Activated CD8-positive, alpha-beta memory T cell treated with anti-CD3 and anti-CD28 coated beads for 1 hour (primary cell): ENCODE measurements at places on chromosomes 4 and X.
A peak's percentile ranks its signal among the peaks of the same experiment; 100 is the strongest.

- no peak for DNase-seq
Observed at GRCh38 chr4:20288846-20289512, 37.3 kb downstream of the SLIT2 start.

DNA sequence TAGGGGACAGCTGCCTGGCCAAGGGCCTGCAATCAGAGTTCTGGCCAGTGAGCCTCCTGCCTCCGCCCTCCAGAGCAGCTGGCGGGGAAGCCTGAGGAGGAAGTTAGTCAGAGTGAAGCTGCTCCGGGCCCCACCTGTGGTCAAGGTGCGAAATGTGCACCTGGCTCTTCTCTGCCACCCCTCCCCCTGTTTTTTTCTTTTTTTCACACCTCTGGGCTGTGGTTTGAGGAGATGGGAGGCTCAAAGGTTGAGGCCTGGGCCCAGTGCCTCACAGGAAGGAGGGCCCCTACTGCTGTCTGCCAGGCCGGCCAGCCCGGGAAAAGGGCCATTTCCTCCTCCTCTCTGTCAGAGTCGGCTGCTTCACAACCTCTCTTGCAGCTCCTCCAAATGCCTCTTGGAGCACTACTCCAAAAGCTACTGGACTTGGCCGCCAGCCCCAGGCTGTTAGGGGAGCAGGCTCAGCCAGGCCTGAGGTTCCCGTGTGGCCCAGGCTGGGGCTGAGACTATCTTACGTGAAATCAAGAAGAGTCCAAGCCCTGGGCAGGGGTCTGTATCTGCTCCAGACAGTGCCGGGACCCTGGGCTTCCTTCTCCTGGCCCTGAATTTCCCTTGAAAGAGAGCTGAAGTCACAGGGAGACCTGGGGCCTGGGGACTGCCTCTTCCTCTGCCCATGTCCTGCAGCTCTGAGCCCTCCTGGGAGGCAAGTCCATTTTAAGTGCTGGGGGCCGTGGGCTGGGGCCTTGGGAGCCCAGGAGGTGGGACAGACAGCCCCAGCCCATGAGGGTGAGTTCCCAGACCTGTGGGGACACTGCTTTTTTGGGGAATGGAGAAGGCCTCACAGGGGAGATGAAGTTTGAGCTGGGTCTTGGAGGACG lies 4.5 kb upstream of the CXCR3 start:
- peak; percentile 18 for DNase-seq

DNA sequence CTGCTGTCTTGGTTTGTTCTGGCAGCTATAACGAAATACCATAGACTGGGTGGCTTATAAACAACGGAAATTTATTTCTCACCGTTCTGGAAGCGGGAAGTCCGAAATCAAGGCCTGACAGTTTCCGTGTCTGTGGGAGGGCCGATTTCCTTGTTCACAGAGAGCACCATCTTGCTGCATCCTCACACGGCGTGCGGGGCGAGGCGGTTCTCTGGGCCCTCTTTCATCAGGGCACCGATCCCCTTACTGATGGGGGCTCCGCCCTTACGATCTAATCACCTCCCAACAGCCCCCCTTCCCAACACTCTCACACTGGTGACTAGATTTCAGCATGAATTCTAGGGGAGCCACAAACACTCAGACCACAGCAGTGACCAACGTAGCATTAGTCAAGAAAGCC lies 578.3 kb upstream of the FAT1 start:
- DNase-seq: no peak

DNA sequence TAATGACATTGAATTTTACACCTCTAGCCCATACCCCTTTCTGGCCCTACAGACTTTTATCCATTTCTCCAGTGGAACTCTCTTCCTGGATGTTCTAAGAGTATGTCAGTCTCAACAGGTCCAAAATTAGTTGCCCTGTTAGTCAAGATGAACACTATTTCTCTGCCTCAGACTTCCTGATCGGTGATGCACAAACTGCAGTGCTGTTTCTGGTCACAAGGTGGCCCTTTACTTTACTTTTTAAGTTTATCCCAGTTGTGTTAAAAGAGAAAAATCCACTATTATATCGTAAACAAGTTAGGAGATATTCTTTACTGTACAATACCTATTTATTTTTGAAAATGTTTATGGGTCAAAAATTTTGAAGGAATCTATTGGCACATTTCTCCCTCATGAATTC lies 13.1 kb downstream of the TCEAL7 start:
- DNase-seq: no peak

DNA sequence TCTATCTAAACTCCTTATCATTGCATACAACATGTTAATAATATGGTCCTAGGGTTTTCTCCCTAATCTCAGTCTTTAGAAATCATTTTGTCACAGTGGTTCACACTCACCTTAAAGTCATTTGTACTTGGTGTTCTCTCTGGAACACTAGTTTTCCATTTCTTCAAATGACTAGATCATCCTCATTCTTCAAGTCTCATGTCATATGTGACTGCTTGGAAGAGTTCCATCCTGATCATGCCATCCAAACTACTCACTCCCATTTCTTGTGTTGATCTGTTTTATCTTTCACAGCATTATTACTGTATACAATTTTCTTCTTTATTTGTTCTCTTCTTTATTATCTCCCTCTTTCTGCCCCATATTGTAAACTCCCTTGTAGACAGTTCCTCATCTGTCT lies 66.5 kb downstream of the HTR2C start:
- DNase-seq: no peak

DNA sequence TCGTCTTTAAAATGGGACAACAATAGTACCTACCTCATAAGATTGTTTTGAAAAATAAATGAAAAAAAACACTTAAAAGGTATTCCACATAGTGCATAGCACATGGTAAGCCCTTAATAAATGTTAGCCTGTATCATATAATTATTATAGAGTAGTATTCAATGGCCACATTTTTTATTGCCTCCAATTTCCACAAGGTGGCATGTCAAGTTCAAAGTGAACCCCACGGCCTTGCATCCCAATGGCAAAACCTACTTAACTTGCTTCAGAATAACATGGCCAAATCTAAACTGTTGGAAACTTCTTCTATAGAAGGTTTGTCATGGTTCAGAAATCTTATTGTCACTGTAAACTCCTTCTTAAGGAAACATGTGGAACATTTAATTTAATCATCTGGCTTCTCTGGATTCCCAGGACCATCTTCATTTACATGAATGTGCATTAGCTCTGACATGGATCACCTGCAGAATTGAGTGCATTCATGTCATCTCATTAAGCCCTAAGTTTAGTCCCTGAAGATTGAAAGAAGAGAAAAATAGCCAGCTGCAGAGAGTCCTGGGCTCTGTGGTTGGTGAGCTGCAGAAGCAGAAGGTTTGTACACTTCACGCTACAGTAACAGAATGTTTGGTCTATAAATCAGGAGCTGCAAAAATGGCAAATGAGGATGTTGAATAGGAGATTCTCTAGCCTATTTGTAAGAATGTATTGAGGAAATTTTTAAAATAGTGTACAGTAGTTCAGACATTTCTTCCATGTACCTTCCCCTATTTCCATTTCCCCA lies 61.0 kb downstream of the ANXA3 start:
- no peak for DNase-seq

- no peak for DNase-seq
Observed at GRCh38 chrX:119017077-119017476, 42.7 kb downstream of the LONRF3 start.

DNA sequence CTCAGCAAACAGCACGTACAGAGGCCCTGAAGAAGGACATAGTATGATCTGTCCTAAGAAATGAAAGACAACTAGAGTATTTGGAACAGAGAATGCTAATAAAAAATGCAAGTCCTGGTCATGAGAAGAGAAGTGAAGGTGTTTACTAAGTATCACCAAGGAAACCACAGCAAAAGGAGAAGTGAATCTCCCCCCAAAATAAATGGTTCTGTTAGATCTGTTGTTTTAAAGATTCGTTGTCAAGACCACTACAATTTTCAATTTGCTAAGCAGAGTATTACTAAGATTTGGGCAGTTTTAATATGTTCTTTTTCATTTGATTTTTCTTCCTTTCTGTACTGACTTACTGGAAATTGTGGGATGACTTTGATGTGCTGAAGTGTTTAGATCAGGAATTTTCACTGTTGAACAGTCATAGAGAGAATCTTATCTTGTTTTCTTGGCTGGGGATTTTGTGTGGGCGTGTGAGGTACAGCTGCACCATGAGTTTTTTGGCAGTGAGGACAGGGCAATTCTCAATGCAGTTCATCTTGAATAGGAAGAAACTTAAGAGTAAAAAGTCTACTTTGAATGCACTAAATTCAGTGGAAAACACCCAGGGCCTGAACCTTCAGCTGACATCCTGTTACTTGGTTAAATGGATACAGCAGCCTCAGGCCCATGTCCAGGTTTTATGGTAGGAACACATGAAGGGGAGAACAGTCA lies 132.2 kb downstream of the STIM2 start:
- DNase-seq: no peak

GRCh38 chr4:37453999-37454800 lies 209.7 kb downstream of the NWD2 start:
- DNase-seq: no peak

GRCh38 chrX:120125444-120125843 lies 9.7 kb upstream of the RHOXF1 start:
- no peak for DNase-seq

DNA sequence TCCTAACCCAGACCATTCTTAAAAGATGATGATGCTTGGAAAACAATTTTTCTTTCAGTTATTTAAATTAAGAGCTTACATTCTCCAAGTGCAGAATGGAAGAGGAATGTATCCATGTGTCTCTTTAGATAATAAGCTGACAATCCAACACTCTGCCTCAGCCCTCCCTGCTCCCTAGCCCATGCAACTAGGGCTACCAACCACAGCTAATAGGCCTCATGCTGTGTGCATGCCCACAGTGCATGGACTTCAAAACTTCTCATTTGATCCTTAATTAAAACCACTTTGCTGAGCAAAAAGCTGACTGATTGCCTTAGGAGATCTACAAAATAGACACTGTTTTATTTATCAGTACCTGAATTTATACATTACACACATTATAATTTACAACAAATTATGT lies 473.9 kb downstream of the GALNTL6 start:
- DNase-seq: no peak
